ENCODE measurements at places on chromosomes 4 and X.

DNA sequence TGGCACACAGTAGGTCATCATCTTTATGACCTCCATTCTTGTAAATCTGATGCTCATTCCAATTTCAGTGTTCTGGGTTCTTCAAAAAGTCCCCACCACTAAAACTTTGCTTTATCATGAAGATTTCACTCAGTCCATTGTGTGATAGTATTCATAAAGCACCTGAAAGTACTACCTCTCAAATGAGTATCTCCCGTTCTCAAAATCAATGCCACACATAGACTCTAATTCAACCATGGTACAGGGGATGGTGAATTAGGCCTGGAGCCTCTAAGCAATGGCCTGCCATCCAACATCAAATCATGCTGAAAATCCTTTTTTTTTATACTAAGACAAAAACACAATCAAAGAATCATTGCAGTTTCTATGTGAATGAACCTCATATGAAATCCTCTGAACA lies 19.4 kb upstream of the WAS start:
- DNase-seq = no peak

GRCh38 chr4:20091781-20092180 lies 159.9 kb upstream of the SLIT2 start:
- no peak for DNase-seq

DNA sequence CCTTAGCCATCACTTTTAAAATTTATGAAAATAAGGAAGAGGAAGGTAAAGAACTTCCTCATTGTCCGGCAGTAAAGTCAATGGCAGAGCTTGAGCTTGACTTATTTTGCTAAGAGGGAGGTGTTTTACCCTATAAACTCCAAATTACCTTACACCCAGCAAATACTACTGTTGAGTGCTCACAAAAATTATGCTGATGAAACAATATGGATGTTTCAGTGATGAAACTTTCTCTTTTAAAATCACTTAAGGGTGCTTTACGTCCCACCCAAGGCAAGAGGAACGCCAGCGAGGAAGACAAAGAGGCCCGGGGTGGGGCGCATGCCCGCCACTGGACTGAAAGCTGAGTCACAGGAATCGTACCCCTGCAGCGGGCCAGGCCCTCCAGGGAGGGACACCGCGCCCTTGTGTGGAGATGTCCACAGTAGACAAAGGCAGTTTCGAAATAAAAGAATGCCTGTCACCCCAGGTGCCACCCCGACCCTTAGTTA lies 560 bp upstream of the TMSB4X start:
- no peak for DNase-seq

- no peak for DNase-seq
These were observed 527.2 kb downstream of the ADGRL3 start for GRCh38 chr4:61727286-61727685.

DNA sequence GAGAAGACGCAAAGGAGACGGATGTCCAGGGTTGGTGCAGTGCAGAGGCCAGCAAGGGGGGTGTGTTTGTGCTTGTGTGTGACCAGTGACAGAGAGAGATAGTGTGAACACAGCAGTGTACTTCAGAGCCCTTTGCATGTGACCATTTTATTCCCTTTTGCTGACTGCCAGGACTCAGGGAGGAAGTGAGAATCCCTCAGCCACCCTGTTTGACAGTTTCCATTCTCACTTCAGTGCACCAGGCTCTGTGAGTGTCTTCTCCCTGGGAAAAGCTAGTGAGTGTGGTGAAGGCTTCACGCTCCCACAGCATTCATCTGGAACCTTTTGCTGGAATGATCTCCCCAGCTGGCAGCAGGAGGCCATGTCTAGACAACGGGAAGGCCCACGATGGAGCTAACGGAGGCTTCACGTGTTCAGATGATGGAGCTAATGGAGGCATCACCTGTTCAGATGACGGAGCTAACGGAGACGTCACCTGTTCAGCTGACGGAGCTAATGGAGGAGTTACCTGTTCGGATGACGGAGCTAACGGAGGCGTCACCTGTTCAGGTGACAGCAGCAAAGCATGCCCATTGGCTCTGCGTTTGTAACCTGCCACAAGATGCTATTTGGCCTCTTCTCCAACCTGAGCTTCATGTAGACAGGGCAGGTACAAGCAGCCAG lies 195.4 kb downstream of the AFAP1 start:
- no peak for DNase-seq
